ENCODE measurements at places on chromosomes 4 and X.

GRCh38 chr4:144589512-144589911 lies 56.4 kb upstream of the HHIP start:
- no peak for DNase-seq

DNA sequence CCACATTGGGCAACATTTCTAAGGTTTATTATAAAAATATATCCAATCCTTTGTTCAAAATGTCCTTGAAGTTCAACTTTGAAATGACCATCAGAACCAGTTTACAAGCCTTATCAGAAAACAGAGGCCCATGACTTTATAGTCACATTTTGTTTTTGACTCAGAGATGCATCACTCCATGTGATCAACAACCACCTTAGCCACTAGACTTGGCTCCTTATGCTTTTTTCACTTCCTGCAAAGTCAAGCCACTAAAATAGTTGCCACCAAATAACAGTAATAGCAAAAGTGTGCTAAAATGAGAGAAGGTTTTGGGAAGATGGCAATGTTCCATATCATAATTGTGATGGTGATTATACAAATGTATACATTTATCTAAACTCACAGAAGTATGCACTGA lies 181.7 kb downstream of the MAML3 start:
- no peak for DNase-seq

DNA sequence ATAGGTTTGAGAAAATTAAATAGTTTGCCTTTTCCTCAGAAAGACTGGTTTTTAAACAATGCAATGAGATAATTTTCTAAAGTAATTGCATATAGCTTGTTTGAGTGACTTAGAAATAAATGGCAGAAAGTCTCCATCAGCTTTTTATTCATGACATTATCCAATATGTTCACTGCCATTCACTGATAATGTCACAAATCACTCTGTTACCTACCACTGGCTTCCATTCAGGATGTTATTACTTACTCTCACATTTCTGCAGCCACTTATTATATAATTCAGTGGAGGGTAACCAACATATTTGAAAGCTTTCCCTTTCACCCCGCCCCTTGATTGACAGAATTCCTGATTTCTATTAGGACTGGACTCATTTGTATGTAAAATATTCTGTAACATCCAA lies 1583.5 kb downstream of the PCDH18 start:
- no peak for DNase-seq

DNA sequence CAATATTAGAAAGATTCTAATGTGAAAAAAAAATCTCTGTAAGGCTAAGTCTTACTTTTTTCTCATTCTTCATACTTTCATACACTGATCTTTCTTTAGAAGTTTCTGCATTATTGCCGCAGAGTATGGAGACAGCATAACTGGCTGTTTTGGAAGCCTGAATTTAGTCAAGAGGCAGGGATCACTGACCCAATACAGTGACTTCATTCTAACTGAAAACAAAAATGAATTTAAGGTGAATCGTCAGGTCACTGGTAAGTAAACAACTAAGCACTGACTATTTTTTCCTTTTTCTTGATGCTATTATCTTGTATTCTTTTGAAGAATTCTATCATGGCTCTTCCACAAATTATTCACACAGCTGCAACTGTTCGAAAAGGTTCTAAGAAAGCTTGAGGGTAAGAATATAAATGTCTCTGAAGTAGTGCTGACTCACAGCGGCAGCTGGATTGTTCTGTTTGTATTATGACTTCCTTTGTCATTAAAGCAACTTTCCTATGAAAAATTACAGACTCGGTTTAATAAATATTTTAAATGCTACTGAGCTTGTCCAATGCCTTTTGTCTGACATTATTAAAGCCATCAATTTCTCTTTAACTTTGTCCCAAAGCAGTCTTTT lies 609.3 kb downstream of the FSTL5 start:
- no peak for DNase-seq

DNA sequence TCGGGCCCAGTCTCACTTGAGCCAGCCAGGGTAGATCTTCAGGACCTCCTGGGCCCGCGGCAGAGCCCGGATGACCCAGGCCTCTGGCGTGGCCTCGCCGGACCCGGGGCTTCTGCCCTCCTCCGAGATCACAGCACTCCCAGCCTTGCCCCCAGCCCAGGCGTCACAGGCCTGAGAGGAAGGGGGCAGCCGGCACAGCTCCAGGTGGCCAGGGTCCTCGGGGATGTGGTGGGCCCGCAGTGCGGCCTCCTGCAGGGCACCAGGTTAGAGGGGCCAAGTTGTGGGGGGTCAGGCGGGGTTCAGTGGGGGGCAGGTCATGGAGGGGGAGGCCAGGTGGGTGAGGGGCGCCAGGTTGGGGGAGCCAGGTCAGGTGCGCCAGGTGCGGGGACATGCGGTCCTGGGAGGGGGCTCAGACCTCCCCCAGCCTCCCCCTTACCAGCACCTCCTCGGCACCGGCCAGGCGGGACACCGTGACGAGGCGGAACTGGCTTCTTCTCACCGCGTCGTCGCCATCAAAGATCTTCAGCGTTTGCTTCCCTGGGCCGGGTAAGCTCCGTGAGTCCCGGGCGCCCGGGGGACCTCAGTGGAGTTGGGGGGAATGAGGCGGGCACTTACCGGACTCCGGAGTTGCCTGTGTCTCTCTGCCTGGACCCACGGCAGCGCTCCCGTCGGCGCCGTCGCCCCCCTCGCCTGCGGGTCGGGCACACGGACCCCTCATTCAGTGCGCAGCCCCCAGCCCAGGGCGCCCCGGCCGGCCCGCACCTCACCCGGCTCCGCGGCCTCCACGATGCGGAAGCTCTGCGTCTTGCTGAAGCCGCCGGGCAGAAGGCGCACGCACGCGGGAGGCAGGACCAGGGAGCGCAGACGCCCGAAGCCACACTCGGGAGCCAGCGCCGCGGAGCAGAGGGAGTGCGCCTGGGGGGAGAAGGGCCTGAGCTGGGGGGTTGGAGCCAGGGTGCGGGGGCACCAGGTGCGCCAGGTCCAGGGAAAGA lies 6.0 kb downstream of the DGKQ start:
- DNase-seq: no peak

DNA sequence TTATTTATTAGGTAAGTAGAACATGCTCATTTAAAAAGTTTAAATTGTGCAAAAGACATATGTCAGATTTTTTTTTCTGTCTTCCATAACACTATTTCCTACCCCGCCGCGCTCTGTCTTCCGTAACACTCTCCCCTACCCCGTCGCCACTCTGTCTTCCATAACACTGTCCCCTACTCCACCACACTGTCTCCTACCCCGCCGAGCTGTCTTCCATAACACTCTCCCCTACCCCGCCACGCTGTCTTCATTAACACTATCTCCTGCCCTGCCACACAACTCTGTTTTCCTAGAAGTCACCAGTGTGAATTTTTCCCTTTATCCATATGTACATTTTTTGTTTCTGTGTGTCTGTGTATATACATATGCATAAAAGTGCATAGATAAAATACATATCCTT lies 4.4 kb downstream of the MSMO1 start:
- no peak for DNase-seq

- DNase-seq: no peak
These were observed 10.3 kb downstream of the PKD2 start for GRCh38 chr4:88017516-88018297.

DNA sequence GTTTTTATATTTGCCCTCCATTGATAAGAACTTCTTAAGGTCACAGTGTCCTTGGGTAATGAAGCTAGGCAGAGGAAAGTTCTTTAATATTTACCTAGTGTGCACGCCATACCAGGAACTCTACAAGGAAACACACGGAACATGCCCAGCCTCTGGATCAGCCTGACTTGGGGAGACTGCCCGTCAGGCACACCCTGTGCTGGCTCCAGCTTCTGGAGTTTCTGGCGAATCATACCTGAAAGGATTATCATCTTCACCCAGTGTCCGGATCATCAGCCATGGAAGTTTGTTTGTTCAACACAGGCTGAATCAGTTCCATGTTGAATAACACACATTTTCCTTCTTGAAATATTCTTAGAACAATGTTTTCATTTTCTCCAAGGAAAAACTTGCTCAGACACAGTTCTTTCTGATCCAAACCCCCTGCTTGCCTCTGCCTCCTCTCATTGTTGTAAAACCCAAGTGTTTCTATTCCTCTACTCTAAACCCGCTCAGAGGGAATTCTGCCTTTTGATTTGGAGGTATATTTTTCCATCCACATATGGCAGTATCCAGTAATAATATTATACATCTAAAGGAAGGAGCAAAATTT lies 176.7 kb downstream of the SHROOM3 start:
- no peak for DNase-seq

DNA sequence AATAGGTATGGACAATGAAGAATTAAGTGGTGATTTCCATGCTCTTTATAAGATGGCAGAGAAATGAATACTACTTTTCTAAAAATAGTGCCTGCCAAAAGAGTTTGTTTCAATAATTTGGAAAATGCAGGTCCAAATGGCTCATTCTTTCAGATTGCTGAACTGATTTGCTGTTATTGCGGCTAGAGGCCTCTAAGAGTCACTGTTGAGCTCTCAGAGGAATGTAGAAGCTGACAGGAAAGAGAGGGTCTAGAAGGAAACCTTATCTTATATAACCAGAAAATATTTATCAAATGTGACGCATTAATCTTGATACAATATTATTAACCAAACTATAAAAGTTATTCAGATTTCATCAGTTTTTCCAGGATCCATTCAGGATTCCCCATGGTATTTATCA lies 65.7 kb upstream of the PAGE1 start:
- DNase-seq: peak; percentile 5

GRCh38 chr4:17805580-17806155 lies 4.9 kb downstream of the DCAF16 start:
- DNase-seq: no peak

DNA sequence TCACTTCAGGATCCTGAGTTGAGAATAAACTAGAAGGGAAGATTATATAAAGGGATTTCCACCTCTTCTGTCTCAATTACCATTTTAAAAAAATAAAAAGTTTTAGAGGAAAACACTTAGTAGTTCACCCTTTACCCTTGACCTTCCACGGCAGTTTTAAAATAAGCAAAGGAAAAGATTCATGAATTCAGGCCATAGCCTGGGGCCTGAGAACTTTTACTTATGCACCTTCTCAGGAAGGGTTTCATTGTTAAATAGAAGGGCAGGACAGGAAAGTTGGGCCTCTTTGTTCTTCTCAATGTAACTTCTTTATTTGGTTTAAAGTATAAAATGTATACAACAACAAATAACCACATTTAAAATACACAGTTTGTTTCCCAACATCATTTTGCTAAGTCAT lies 54.9 kb downstream of the PKD2 start:
- no peak for DNase-seq

GRCh38 chr4:59612235-59612634 lies 1587.9 kb upstream of the ADGRL3 start:
- DNase-seq: no peak

GRCh38 chrX:12452268-12452667 lies 314.0 kb downstream of the FRMPD4 start:
- DNase-seq: no peak

- no peak for DNase-seq
These were observed 42.7 kb upstream of the CITED1 start for GRCh38 chrX:72348247-72348979.

GRCh38 chr4:53747401-53747800 lies 156.1 kb upstream of the LNX1 start:
- no peak for DNase-seq

DNA sequence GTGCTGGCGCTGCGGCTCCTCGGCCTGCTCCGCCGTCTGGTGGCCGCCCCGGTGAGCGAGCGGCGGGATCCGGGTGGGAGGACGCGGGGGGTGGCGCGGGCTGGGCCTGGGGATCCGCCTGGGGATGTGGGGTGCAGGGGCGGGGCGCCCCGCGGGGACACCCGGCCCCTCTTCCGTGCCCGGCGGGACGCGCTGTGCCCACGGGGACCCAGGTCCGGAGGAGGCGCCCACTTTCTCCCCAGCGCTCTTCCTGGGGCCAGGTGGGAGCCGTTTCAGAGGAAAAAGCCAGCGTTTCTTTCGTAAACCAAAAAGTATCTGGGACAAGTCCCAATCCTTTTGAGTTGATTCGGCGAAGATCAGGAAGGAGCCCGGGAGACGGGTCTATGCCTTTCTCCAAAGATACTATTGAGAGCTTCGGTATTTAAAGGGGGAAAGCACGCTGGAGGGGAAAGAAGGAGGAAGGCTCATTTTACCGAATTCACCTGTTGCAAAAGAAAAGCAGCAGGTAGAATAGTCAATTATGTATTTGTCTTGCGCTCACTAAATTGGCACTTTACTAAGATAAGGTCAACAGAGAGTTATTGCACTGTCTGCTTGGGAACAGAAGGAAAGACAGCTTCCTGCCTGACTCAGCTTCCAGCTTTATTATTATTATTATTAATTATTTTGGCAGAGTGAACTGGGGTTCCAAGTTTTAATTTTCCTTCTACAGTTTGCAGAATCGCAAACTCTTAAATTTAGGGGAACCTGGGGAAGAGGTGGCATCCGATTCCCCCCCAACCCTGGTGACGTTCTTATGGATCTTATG lies 81.5 kb upstream of the CD99 start:
- no peak for DNase-seq

DNA sequence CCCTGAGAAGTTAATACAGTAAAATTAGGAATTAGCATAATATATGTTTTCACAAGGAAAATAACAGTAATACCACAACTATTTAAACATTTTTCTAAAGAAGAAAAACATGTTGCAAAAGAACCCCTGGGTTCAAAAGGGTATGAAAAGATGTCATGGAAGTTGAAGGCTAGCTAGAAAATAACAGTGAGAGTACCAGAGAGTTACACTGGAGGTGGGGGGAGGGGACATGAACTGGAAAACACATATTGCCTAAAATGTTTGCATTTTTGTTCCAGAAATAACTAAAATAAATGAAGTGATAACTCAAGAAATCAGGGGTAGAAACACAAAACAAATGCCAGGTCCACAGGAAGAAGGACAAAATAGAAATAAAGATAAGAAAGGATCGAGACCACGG lies 336.6 kb upstream of the MAD2L1 start:
- no peak for DNase-seq

- no peak for DNase-seq
These were observed 24.5 kb downstream of the ZNF41 start for GRCh38 chrX:47458528-47458927.

- no peak for DNase-seq
These were observed 21.2 kb upstream of the SLC25A31 start for GRCh38 chr4:127708985-127709384.

GRCh38 chrX:130556951-130557350 lies 155.2 kb downstream of the RBMX2 start:
- DNase-seq: no peak

DNA sequence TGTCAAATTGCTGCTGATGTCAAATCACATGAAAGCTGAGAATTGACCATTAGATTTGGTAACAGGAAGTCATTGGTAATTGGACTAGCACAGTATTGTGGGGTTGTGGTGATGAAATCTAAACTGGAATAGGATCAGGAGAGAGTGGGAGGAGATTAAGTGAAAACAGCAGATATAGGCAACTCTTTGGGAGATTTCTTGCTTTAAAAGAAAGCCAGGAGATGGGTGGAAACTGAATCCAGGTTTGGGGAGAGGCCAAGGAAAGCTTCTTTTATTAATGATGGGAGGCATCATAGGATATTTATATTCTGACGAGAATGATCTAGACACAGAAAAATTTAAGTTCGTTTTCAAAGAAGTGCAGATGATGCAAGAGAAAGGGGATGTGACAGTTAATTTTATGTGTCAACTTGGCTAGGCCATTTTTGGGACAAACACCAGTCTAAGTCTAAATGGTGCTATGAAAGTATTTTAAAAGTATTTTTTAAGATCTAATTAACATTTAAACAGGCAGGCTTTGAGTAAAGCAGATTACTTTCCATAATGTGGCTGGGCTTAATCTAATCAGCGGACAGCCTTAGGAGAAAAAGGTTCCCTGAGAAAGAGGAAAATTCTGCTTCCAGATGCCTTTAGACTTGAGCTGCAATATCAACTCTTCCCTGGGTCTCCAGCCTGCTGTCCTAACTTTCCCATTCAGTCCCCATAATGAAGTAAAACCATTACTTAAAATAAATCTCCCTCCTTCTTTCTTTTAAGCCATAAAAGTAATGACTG lies 24.7 kb downstream of the SEC24D start:
- DNase-seq: no peak

GRCh38 chrX:21700967-21701366 lies 42.8 kb upstream of the KLHL34 start:
- no peak for DNase-seq
